ENCODE measurements at places on chromosomes 4 and X.

GRCh38 chr4:153471698-153472093, 5.5 kb downstream of the TMEM131L start:
- DNase-seq: no peak

- DNase-seq: no peak
Measured at GRCh38 chr4:40206426-40206825, 9.6 kb downstream of the RHOH start.

DNA sequence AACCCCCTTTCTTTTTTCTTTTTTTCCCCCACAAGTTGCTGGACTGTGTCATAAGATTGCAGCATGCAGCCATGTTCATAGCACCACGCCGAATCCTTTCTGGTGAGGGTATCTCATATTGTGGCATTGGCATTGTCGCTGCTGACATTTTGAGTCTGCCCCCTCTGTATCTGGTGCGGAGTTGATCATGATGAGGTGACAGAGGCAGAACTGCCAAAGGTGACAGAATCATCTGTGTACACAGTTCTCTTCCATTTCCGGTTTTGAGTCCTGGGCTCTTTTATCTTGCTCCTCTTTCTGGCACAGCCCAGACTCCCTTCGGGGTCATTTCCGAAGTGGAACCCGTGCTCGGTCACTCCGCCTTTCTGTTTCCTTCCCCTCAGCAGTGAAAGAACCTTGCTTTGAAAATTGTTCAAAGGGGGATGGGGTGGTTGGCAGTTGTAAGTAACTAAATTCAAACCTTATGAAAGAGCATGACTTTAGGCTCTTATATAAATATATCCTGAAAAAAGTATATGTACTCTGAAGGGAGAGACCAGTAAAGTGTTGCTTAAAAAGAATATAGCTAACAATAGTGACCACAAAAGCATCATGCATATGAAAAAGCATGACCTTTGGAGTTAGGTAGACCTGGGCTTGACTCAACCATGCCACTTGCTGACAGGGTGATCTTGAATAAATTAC, 55.0 kb upstream of the BMP2K start:
- DNase-seq: no peak

DNA sequence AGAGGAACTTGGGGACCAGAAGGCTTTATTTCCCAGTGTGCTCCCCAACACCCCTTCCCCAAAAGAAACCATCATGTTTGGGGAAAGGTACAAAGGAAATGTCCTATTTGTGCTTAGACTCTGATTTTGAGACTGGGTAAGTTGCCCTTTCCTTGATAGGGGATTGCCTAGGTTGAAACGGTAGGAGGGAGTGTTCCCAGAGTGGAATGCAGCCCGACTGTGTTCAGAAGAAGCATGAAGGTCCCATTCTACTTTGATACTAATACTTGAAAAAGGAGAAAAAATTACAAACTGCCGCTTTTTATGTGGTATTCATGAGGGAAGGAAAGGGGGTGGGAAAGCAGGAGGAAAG, 32.4 kb upstream of the TMEM131L start:
- DNase-seq: no peak

- no peak for DNase-seq
Measured at GRCh38 chr4:170030121-170030520, 3.9 kb upstream of the MFAP3L start.

DNA sequence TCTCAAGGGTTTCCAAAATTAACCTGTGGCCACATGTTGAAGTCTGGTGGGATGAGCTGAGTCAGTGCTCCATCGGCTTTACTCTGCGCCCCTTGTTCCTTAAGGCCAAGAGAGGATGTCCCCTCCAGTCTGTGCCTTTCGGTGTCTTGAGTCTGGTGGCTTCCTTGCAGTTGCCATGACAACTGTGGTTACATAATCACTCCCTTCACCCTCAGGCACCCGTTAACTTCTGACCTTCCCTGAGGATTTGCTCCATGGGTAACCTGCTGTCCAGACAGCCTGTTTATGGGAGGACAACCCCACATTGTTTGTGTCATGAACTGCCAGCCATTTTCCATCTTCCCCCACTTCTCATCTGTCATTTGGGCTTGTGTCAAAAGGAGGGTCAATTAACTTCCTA, 401.1 kb upstream of the LCORL start:
- DNase-seq: no peak

DNA sequence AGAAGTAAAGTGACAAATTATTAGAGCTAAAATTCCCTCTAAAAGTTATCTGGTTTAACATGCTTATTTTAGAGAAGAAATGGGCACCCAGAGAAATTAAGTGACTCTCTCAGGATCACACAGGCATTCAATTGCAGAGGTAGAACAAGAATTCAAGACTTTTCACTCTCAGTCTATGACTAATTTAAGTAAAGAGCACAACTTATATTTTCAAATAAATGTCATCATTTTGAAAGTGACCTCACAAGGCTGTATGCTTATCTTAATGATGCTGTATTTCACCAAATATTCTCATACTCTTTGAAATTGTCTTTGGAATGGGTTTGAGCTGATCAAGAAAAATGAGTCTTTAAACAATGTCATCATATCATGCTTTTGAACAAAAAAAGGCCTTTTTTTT, 15.3 kb downstream of the GPR174 start:
- no peak for DNase-seq

- no peak for DNase-seq
Measured at GRCh38 chrX:110172215-110172614, 145.7 kb downstream of the AMMECR1 start.

- no peak for DNase-seq
Measured at GRCh38 chrX:122248681-122249080, 935.4 kb upstream of the GRIA3 start.

GRCh38 chrX:98717970-98718369, 1692.1 kb downstream of the PCDH19 start:
- DNase-seq: no peak

DNA sequence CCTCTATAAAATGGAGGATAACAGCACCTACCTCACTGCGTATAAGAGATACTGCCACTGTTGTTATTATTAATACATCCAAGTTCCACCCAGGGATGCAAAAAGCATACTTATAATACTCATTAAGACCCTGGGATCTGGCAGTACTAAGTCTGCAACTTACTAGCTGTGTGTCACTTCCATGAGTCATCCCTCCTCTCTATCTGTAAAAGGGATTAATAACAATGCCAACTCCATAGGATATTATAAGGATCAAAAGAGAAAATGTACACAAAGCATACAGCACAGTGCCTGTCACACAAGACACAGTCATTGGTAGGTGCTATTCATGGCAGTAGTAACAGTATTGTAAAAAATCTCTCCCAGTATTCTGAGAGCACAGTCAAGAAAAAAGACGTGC, 216.7 kb downstream of the HS6ST2 start:
- no peak for DNase-seq

GRCh38 chr4:66284991-66285451, 614.7 kb upstream of the EPHA5 start:
- no peak for DNase-seq

GRCh38 chr4:107825072-107825824, 516 bp downstream of the SGMS2 start:
- no peak for DNase-seq

- DNase-seq: no peak
Measured at GRCh38 chr4:28879178-28879577, 1841.0 kb upstream of the PCDH7 start.

GRCh38 chr4:11700751-11701226, 272.1 kb upstream of the HS3ST1 start:
- no peak for DNase-seq

All from NCI-H748 treated with DMSO at 0.1 percent for 48 hours (cell line).